ENCODE measurements at places on chromosomes 2 and 18. TPM values are rescaled to one million over a fixed set of nuclear protein-coding genes. Genes with fewer than 3 reads are reported as not detected.
A peak's percentile ranks its signal among the peaks of the same experiment; 100 is the strongest.

- DNase-seq, result no peak
Measured at GRCh38 chr2:180077295-180077906, 70.3 kb upstream of the CWC22 start.

Gene VIT
- not detected for total RNA-seq

- DNase-seq, result peak; percentile 4
Measured at GRCh38 chr2:48617618-48618017, at the start of gene GTF2A1L. Gene GTF2A1L, plus strand, starts transcription at chr2:48617856. Its CDS starts 19 bp downstream, at chr2:48617875.

Gene C2orf78
- total RNA-seq, result not detected

Gene TGFA
- 6.6 TPM for total RNA-seq

Gene FLACC1
- not detected for total RNA-seq

- DNase-seq, result no peak
Measured at GRCh38 chr2:227479865-227480475, 8.0 kb downstream of the AGFG1 start.

Gene HAT1
- total RNA-seq, result 91.9 TPM

Gene ERCC3
- 53.9 TPM for total RNA-seq

DNA sequence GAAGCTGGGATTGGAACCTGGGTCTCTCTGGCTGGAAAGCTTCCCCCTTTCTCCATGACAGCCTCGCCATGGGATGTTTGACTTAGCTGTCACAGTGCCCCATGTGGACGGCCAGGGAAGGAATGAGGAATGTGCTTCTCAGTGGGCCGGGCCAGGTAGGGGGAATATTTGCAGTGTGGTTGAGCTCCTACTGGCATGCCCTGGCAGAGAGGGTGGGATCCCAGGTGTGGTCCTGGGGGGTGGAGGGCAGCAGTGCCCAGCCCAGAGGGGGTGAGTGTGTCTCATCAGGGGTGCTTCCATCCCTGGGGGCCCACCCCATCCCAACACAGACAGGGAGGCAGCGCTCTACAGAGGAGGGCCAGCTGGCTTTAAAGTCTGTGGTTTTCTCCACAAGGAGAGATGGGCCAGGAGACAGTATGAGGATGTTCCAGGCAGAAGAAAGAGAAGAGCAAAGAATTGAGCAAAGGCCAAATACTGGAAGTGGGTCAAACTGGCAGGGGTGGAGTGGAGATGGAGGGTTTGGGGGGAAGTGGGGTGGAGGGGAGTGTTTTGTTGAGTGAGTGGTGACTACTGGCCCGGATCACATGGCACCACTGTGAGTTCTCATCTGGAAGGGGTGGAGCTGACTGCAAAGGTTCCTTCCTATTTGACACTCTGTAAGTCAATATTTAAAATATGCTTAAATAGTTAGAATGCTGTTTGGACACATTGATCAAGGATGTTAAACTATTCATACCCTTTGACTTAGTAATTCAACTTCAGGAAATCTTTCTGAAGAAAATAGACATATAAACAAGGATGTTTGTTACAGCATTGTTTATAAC is 94.0 kb downstream of the MYCN start:
- peak; percentile 48 for DNase-seq

DNA sequence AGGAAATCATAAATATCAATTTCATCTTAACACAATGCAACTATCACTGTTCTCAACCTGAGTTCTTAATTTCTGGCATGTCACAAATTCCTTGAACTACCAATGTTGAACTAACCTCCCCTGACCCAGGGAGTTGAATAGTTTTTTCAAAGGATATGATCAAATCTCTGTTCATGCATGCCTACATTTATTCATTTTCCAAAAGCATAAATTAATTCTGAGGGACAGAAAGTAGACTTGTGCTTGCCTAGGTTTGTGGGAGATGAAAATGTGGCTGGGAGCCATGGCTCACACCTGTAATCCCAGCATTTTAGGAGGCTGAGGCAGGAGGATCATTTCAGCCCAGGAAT is 175.7 kb downstream of the TGIF1 start:
- no peak for DNase-seq

- no peak for DNase-seq
Measured at GRCh38 chr2:6493669-6494068, 372.0 kb downstream of the CMPK2 start.

GRCh38 chr2:111946294-111947114 is 48.1 kb downstream of the MERTK start:
- DNase-seq, result peak; percentile 79

- DNase-seq, result no peak
Measured at GRCh38 chr2:120948662-120949011, 213.0 kb downstream of the GLI2 start.

DNA sequence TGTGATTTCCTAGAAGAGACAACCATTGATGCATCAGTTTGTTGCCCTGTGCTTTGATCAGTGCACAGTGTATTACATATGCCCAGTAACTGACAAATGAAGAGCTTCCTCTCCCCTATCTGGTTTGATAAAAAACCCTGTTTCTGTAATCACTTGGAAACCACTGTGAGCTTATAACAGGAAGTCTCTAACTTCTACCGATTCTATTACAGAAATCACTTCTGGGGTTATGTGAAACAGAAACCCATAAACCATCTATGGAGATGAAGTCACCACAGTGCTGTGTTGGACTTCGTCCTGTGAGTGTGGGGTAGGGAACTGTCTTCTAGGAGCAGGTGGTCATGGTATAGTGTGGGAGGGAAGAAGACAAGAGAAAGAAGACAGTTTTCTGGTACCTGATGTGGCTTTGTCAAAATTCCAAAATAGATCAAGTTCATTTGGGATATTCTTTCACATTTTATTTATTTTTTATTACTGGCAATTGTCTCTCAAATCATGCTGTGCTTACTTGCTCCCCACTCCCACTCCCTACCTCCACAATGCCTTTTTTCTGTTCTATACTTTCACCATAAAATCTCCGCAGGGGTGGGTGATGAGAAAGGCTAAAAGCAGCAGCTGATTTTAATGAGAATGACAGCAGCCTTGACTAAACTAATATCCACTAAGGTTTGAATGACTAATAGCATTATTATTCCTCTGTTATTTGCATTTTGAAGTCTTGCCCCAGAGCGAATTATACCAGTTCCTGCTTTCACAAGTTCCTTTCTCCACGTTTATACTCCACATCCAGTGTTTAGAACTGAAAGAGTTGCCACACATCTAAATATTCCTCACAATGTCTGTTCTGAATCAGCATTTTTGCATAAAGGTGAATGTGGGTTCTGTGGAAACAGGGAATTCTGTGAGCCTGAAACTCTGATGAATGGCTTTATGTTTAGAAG is 41.7 kb upstream of the RND3 start:
- peak; percentile 35 for DNase-seq

DNA sequence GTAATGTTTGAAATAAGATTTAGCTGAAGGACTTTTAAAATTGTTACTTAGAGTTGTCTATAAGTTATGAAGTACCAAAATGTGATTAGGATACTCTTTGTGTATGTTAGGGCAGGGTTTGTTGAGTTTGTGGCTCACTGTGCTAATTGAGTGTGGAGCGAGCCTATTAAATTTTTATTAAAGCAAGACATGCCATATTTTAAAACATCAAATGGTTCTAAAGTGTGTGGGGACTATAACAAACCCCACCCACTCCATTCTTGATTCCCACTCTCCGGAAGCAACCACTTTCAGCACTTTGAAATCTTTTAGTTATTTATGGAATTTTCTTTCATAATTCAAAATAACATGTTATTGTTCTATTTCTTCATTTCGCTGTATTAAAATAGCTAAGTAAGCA is 1.8 kb downstream of the HNMT start:
- no peak for DNase-seq

GRCh38 chr2:237059155-237059875 is 26.4 kb upstream of the COPS8 start:
- no peak for DNase-seq

Gene PTPRN
- 0.21 TPM for total RNA-seq

DNA sequence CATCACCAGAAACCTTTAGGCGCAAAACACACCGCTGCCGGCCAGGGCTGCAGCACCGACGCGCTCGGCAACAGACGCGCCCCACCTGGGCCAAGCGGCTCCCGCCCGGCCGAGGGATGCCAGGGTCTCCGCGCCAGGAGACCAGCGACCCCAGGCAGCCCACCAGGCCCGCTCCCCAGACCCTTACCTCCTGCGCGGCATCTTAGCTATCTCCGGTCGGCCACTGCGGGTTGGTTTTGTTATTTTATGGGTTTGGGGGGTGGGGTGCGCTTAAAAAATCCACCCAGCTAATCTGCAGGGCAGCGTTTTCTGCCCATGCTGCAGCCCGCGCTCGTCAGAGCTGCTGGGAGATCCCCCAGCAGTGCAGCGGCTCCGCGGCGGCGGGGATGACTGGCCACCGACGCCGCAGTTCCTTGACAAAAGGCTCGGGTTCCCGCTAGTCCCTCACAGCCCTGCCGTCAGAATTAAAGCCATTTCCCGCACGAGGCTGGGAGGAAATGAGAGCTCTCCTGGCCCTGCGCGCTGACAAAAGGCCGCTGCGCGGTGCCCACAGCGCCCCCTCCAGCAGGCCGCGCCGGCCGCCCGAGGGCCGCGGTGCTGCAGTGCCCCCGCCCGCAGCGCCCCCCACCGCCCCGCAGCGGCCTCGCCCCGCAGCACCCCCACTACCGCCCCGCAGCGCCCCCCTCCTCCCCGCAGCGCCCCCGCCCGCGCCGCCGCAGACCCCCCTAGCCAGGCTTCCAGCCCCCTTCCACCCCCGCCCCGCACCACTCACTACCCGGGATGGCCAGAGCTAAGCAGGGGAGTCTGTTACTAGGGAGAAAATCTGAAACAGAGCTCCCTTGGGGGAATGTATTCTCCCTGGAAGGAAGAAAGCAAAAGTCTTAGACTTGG is at the start of gene ADD2:
Gene ADD2 (minus strand): TSS at position 502 of the 891 bp plus-strand sequence. CDS start 61,792 bp downstream, outside the sequence.
- DNase-seq, result peak; percentile 84

- DNase-seq, result peak; percentile 33
Measured at GRCh38 chr2:168118733-168119514, 128.5 kb downstream of the STK39 start.
